Stimulated activated CD4-positive, alpha-beta T cell treated with anti-CD3 and anti-CD28 coated beads, Interleukin-1b, Interleukin-23, amount 100 ng/mL, for 1 hour (primary cell): ENCODE measurements at places on chromosomes 3 and 15.
A peak's percentile ranks its signal among the peaks of the same experiment; 100 is the strongest.

DNA sequence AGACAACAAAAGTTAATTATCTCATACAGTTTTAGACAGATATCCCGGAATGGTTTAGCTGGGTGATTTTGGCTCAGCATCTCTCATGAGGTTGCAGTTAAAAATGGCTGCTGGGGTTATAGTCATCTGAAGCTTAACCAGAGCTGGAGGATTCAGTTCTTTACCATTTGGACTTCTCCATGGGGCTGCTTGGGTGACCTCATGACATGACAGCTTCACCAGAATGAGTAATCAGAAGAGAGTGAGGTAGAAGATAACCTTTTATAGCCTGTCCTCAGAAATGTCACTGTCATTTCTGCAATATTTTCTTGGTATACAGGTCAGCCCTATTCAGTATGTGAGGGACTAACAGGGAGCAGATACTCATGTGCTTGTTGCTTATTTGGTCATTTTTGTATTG, 30.9 kb downstream of the TFG start:
- no peak for DNase-seq

- no peak for DNase-seq
These were observed 511.6 kb upstream of the MDFIC2 start for GRCh38 chr3:70824078-70824477.

- DNase-seq = no peak
These were observed 79.1 kb upstream of the HES1 start for GRCh38 chr3:194056731-194057415.

- DNase-seq = no peak
These were observed 238.2 kb upstream of the HES1 start for GRCh38 chr3:193897731-193898180.

GRCh38 chr3:119998166-119998565, 96.1 kb downstream of the GSK3B start:
- no peak for DNase-seq

DNA sequence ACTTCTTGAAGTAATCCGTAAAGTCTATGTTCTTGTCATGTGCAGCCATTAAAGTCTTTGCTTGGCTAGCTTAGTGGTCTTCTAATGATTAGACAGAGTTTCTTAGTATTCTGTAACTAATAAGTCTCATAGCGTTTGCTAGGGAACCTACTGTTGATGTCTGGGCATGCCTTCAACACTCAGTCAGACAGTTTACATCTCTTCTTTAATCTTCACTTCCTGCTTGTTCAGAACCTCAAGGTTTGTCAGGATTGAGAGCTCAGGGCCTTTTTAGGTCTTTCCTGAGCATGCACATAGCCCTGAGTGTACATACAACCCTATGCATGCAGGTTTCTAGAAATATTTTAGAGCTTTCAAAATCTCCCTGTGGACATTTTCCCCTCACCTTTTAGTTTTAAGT, 426.3 kb downstream of the AGBL1 start:
- DNase-seq = no peak

- no peak for DNase-seq
These were observed 6.6 kb upstream of the RHCG start for GRCh38 chr15:89502867-89503595.

DNA sequence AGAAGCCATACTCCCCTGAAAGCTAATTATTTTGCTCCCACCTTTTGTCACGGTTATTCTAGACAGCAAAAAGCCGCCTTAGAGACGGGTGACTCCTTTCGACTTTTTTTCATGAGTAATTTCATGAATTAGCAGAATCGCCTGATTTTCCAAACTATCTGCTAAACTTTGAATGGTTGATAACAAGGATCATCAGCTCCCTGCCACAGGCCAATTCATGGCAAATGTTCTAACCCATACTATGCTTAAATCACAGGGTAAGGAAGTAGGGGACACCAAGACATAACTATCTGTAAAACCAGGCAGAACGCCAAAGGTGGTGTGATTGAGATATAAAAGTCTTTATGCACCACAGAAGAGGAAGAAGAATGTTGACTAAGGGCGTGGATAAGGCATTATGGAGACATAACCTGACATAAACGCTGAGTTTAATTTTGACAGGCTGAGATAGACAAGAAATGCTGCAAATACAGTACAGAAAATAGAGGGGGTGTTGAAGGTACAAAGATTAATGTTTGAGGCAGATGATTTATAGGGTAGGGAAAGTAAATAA, 891 bp upstream of the DMXL2 start:
- DNase-seq = no peak

GRCh38 chr3:13158871-13159270, 85.6 kb upstream of the IQSEC1 start:
- DNase-seq = no peak

GRCh38 chr3:32973982-32974381, 22.5 kb downstream of the CCR4 start:
- no peak for DNase-seq

DNA sequence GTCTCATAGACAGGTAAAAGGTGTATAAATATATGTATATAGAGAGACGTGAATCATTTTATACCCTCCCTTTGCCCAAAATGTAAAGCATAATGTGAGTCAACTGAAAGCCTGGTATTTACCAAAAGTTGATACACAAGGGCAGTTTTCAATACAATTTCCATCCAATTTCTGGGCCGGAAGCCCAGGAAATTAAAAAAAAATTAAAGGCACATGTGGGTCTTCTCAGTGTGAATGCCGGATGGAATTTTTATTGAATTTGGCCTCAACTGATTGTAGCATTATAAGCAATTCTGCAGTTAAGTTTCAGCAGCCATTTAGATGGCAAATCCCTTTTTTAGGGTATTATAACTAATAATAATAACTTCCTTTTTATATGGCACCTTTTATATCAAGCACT, 3.3 kb upstream of the CNTN3 start:
- no peak for DNase-seq

DNA sequence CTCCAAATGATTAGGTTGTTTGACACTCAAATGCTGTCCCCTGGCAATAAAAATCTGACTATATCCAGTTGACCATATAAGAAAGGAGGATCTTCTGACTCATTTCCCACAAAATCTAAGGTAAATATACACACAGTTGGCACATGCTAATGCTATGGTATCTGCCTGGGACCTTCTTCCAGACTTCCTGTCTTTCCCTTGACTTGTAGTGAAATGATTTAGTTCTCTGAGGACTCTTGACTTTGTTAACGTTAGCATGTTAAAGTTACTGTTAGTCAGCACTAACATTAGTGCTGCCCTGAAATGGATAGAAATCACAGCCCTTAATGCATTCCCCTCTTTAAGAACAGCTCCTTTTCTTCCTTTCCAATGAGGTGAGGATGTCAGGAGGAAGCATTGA, 124.3 kb upstream of the LSAMP start:
- no peak for DNase-seq

GRCh38 chr3:186678604-186679003, 12.8 kb downstream of the HRG start:
- no peak for DNase-seq

- no peak for DNase-seq
These were observed 173.8 kb upstream of the BCL6 start for GRCh38 chr3:187919048-187919447.

DNA sequence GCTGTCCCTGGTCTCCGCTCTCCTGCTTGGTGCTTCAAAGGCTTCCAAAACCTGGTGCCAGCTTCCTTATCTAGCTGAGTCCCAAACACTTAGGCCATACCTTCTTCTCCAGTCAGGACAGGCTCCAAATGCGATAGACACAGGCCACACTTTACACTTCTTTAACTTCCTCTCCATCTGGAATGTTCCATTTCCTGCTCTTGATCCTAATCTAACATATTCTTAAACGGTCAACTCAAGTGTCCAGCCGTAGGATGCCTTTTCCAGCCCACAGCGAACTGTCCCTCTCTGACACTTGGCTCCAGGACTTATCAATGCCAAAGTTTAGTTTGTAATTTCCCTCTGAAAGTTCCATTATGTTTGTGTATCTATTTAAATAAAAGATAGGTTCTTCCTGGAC, 19.2 kb upstream of the PLA2G4F start:
- DNase-seq = no peak

GRCh38 chr3:197302696-197303341, 4.4 kb upstream of the DLG1 start:
- DNase-seq = no peak

GRCh38 chr15:41967506-41968206, 4.7 kb downstream of the EHD4 start:
- no peak for DNase-seq

- DNase-seq = no peak
These were observed 215.2 kb upstream of the BCHE start for GRCh38 chr3:166052440-166052839.

DNA sequence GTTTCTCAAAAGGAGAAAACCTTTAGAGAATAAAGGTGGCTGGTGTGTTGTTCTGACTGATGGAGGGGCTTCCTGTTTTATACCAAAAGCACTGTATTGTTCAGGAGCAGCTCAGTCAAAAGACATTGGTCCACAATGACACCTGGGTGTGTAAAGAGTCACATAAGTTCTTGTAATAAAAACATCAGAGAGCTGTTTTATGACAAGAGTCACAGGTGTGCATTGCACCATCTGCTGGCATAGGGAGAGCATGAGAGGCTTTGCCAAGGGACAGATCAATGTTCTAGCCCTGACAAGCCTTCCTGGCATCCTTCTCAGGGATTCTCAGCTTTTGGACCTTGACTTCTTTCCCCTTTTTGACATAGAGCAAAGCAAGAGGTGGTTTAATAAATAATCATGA, 20.4 kb downstream of the ARPP21 start:
- DNase-seq = no peak

GRCh38 chr15:79045041-79045440, 45.5 kb downstream of the RASGRF1 start:
- no peak for DNase-seq

- DNase-seq = no peak
These were observed 71.9 kb downstream of the MGLL start for GRCh38 chr3:127750226-127751031.

GRCh38 chr15:88300861-88301260, 44.3 kb upstream of the NTRK3 start:
- no peak for DNase-seq

DNA sequence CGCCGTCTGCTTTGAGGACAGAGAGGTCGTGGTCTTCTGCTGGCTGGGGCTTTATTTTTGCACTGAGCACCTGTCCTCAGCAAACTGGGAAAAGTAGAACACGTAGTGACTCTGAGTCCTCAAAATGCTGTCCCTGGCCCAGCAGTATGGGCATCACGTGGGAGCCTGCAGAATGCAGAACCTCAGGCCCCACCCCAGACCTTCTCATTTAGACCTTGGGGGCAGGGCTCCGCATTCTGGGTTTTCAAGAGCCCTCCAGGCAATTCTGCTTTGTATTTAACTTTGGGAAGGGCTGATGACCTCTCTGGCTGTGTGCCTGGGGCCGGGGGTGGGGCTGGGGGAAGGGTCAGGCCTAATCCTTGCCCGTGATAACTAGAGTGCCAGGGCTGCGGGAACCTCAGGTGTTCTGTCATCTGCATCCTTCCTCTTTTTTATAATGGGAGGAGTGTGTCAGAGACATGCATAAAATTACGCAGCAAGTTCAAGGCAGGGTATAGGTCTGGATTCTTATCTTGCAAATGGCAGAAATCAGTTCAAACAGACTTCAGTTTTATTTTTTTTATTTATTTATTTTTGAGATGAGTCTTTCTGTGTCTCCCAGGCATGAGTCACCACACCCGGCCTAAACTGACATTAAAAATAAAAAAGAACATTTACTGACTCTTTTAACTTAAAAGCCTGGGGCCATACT, 11.1 kb downstream of the SLC6A6 start:
- no peak for DNase-seq

DNA sequence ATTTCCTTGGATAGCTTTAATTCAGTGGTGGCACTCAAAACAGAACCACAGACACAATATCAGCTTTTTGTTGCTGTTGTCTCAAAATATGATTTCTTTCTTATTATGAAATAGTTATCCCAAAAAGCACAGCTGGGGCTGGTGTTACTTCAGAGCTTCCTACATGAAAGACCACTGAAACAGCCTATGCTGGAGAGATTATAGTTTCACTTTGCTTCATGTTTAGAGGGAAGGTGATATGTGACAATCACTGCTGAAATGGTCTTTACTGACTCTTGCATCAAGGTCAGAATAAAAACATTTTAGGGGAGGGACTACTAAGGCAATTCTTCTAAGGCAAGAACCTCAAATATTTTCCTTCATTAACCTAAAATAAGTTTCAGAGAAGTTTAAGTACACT, 190.7 kb downstream of the TNIK start:
- no peak for DNase-seq

GRCh38 chr15:44096596-44096995, 98.5 kb downstream of the FRMD5 start:
- no peak for DNase-seq

- DNase-seq = no peak
These were observed 130.1 kb upstream of the GOLGA6L6 start for GRCh38 chr15:20671675-20672074.

GRCh38 chr15:73265536-73266153, 103.1 kb downstream of the HCN4 start:
- peak; percentile 13 for DNase-seq

DNA sequence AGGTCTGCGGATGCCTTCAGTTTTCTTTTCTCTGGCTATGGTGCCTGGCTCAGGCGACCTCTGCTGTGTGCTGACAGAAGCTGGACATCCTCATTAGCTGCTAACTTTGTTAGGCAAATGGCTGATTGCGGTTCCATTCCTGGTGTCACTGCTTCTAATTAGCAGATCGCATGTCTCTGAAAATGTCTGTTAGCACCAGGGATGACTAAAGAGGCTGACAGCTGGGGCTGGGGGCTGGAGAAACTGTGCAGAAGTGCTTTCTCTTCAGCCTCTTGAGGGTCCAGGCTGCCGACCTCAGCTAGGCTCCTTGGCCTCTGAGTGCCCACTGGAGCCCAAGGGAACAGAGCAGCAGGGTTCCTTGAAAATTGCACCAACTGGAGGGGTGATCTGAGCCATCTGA, 39.3 kb downstream of the CHCHD6 start:
- DNase-seq = no peak

DNA sequence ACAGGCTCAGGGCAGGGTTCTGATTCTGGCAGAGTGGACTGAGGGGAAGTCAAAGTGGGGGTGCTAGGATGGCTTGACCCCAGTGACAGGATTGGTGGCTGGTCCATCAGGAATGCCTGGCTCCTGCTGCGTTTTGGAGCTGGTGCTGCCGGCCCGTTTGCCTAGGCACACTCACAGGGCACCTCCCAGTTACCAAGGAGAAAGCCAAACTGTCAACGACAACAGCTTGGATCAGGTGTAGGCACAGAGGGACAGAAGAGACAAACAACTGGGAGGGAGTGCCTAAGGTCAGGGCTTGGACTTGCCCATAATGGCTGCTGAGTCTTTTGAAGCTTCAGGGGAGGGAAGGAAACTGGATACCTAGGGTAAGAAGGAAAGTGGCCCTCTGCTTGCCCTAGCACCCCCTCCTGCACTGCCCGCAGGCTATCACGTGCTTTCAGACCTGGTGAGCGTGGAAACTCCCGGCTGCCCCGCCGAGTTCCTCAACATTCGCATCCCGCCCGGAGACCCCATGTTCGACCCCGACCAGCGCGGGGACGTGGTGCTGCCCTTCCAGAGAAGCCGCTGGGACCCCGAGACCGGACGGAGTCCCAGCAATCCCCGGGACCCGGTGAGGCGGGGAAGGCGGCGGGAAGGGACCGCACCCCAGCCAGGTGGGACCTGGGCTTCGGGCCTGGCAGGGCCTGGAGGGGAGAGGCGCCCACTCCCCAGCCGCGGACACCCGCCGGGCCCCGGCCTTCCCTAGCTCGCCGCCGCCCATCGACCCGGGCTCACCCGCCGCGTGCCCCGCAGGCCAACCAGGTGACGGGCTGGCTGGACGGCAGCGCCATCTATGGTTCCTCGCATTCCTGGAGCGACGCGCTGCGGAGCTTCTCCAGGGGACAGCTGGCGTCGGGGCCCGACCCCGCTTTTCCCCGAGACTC, 5.1 kb downstream of the DUOX1 start:
- DNase-seq = no peak
